ENCODE measurements at places on chromosomes 12 and 14.

- no peak for DNase-seq
Observed at GRCh38 chr14:104926619-104927431, 2.1 kb downstream of the PLD4 start.

GRCh38 chr12:112685321-112685720 is 106.2 kb upstream of the RPH3A start:
- no peak for DNase-seq

GRCh38 chr12:47991106-47992061 is 12.9 kb downstream of the COL2A1 start:
- DNase-seq: no peak

- no peak for DNase-seq
Observed at GRCh38 chr12:15052691-15053090, 79.8 kb downstream of the PDE6H start.

GRCh38 chr14:38904959-38905358 is 198.1 kb downstream of the SEC23A start:
- DNase-seq: no peak

Data from activated T-helper 2 cell treated with anti-CD3 and anti-CD28 coated beads, Interferon-gamma antibody, Interleukin-2, Interleukin-4, amounts not matched to agents 10 μg/mL and 5 μg/mL and 100 μg/mL, durations not matched to agents 14 hours and 24 hours and 36 hours (primary cell).